ENCODE measurements at places on chromosomes 11 and 22. TPM values are rescaled to one million over a fixed set of nuclear protein-coding genes. Genes with fewer than 3 reads are reported as not detected.

Gene INCENP
- 39.7 TPM for total RNA-seq

Gene RSF1
- total RNA-seq, result 91.6 TPM

Gene OR4A16
- not detected for total RNA-seq

Gene CCS
- 53.4 TPM for total RNA-seq

Gene IL10RA
- total RNA-seq, result 14.2 TPM

Gene PSMA1
- total RNA-seq, result 93.2 TPM

Gene GPR83
- total RNA-seq, result 7.8 TPM

Gene MCAM
- total RNA-seq, result 38.7 TPM

Gene MS4A6E
- not detected for total RNA-seq

Gene INPP5J
- 17.4 TPM for total RNA-seq

Gene TMPRSS4
- not detected for total RNA-seq

Gene MOGAT2
- not detected for total RNA-seq

Gene OR56B1
- not detected for total RNA-seq

Gene MICAL3
- 191 TPM for total RNA-seq

Gene USP2
- total RNA-seq, result 54.7 TPM

Gene MAJIN
- not detected for total RNA-seq

Gene OR4D5
- total RNA-seq, result not detected

Gene TRIM48
- total RNA-seq, result not detected
